ENCODE measurements at places on chromosomes 2 and 18.

DNA sequence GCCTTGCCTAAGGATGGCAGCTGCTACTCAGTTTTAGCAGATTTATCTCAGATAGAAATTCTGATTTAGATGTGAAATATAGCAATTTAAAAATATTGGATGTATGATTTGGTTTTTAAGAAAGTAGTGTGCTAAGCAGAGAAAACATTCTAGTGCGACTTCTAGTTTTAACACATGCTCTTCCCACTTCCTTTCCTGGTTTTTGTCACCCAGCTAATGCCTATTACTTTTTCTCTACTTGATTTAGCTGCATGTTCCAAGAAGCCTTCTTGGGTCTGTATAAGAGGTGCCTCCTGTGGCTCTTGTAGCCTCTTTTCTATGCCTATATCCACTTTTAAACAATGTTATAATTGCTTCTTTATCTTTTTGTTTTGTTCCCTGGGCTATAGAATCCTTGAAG lies 53.0 kb downstream of the GPD2 start:
- no peak for DNase-seq

DNA sequence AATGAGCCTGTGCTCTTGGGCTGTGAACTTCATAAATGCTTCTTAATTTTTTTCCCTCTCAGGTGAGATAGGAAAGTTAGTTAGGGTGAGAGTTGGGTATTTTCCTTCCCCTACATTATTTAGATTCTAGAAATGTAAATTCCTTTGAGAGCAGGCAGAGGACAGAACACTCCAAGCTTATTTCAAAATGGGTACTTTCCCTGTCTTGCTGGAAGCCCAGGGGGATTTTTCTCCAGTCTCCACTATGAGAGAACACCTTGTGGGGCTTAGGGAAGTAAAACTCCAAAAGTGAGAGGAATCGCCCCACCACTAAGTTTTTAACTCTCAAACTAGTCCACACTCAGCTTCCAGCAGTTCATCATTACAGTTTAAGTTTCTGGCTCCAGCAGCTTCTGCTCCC lies 253.2 kb upstream of the CTAGE1 start:
- DNase-seq, result no peak

GRCh38 chr2:182895169-182895568 lies 28.7 kb upstream of the FRZB start:
- no peak for DNase-seq

DNA sequence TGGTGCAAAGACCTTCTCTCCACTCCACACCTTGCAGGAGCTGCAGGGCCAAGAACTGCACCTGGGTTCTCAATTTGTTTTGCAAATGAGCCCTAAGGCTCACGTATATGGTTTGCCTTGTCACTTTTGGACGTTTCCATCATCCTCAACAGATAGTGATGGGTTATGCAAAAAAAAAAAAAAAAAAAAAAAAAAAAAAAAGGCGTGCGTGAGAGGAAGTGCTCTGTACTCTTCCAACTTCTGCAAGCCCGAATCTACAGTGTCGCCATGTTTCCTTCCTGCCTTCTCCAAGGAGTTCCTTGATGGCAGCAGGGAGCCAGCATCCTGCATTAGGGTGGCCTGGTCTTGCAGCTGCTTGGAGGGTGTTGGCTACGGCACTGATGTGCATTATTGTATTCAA lies 4.0 kb upstream of the INHBB start:
- DNase-seq, result no peak

- no peak for DNase-seq
Measured at GRCh38 chr18:13233787-13234783, 15.5 kb downstream of the LDLRAD4 start.

GRCh38 chr2:10920764-10921388 lies 9.1 kb downstream of the KCNF1 start:
- DNase-seq, result no peak

- DNase-seq, result no peak
Measured at GRCh38 chr2:7131261-7131660, 214.0 kb downstream of the RNF144A start.
